ENCODE measurements at places on chromosomes 7 and 10.

DNA sequence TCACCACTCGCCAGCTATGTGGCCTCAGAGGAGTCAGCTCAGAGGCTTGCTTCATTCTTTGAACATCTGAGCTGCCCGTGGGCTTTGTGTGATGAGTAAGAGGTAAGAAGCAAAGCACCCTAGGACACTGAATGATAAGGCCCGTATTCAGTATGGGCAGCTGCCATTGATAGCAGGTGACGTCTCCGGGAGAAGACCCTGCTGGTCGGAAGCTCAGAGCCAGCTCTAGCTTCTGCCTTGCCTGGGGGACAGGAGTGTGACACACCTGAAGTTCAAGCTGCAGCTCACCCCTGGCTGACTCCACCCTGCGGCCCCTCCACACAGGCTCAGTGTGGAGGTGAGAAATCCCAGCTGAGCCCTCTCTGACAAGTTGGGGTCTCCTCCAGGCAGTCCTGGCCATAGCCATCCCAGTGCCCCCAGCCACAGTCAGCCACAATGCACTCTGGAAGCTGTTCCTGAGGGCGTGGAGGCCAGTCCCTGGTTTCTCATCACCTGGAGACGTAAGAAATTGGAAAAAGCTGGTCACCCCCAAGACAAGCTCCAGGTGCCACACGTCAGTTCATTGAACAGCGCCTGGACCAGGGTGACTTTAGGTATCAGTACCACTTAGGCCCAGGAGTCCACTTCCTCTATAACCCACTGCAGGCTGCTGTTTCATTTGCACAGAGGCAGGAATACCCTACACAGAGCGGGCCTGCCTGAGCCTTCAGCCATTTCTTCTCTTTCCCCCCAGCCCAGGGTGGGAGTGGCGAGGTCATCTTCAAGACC, 164.9 kb upstream of the RHEB start:
- H3K27me3 ChIP-seq: no peaks in the 10 kb centered on the region
- no peak overlapping the region for H3K4me3 ChIP-seq
- no peaks in the 10 kb centered on the region for H3K36me3 ChIP-seq
- H3K27ac ChIP-seq: no peak overlapping the region

DNA sequence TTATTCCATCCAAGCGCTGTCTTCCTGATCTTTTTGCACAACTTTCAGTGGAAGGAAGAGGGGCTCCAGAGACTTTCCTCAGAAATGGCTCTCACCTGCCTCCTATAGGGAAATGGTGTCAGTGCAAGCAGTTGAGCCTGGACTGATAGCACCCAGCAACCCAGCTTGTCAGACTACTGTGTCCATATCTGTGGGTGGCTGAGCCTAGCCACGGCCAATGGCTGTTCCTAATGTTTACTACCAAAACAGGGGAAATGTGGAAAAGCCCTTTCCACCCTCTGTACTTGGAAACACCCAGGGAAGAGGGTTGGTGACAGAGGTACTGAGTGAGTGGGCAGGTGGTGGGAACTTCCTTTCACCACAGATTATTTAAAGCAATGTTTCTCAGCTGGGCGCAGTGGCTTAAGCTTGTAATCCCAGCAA, 4.3 kb upstream of the YKT6 start:
- DNase-seq: peak; percentile 65
- no peak overlapping the region for H3K4me3 ChIP-seq
- peaks cover 16% of the 10 kb centered on the region for H3K4me1 ChIP-seq
- H3K27me3 ChIP-seq: peaks cover 2% of the 10 kb centered on the region
- peak overlapping the region; percentile 30 for H3K27ac ChIP-seq
- peaks cover 3% of the 10 kb centered on the region for H3K36me3 ChIP-seq

DNA sequence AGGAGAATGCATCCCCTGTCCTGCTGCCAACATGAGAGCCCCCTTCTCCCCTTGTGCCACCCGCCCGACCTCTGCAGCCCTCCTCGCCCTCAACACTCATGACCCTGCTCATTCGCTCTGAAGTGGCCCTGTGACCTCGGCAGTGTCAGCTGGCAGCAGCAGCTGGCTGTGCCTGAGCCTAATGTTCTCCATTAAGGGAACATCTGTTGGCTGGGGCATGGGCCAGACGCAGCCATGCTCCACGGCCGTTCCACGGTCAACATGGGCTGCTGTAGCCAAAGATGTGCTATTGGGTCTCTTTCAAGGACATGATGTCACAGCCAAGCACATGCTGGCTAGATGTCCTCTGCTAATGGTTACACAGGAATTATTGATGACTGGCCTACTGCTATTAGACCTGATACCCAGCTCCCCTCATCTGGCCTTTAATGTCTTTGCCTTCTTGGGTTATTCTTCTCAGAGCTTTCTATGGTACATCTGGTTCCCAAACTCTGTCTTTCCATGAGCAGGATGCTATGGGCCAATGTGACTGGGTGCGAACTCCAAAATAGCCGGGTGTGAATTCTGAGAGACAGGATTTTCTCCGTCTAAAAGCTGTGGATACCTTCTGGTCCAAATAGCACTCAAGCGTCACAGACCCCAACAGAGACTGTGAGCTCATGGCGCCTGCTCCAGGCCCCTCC, 22.4 kb downstream of the ADCYAP1R1 start:
- H3K4me3 ChIP-seq: no peak overlapping the region
- H3K4me1 ChIP-seq: no peaks in the 10 kb centered on the region
- H3K27me3 ChIP-seq: peaks cover 3% of the 10 kb centered on the region
- no peak overlapping the region for H3K27ac ChIP-seq
- DNase-seq: no peak
- no peaks in the 10 kb centered on the region for H3K36me3 ChIP-seq

GRCh38 chr10:78702186-78702585, 366.6 kb upstream of the ZMIZ1 start:
- peaks cover 3% of the 10 kb centered on the region for H3K4me1 ChIP-seq
- H3K27ac ChIP-seq: no peak overlapping the region
- no peak overlapping the region for H3K4me3 ChIP-seq

DNA sequence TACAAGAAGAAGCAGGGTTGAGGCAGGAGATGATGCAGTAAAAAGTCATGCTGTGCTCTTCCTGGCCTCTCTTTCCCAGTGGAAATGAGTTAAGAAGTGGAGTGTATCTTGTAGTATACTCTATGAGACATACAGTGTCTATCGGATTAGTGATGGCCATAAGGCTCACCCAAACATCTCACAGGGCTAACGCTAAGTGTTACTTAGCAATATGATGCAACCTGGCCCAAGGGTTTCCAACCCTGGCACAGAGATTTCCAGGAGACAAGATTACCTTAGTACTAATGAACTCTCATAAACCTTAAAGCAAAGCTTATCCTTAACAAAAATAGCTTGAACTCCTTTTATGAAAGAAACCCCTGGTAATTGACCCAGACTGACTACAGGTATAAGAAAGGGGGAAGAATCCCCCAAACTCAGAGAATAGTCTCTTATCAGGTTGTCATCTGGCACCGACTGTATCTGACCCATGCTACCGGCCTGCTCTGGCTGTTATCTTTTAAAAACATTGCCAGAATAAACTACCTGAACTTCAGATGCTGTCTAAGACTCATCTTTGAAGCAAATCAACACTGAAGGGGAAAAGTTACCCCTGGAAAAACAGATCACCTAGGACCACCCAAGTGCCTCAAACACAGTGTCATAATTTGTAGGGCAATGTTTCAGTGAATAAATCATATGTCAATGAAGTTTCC, 1002.0 kb downstream of the REEP3 start:
- H3K4me1 ChIP-seq: no peaks in the 10 kb centered on the region
- DNase-seq: no peak
- no peak overlapping the region for H3K4me3 ChIP-seq
- no peaks in the 10 kb centered on the region for H3K36me3 ChIP-seq

- H3K4me3 ChIP-seq: no peak overlapping the region
- DNase-seq: no peak
- peaks cover 37% of the 10 kb centered on the region for H3K4me1 ChIP-seq
- H3K36me3 ChIP-seq: peaks cover 2% of the 10 kb centered on the region
- H3K27ac ChIP-seq: no peak overlapping the region
Observed at GRCh38 chr7:48638041-48638440, 286.3 kb upstream of the CDC14C start.
